ENCODE measurements at places on chromosomes 1 and 21.

- peak; percentile 4 for DNase-seq
Observed at GRCh38 chr1:239765163-239765562, 326.5 kb upstream of the FMN2 start.

DNA sequence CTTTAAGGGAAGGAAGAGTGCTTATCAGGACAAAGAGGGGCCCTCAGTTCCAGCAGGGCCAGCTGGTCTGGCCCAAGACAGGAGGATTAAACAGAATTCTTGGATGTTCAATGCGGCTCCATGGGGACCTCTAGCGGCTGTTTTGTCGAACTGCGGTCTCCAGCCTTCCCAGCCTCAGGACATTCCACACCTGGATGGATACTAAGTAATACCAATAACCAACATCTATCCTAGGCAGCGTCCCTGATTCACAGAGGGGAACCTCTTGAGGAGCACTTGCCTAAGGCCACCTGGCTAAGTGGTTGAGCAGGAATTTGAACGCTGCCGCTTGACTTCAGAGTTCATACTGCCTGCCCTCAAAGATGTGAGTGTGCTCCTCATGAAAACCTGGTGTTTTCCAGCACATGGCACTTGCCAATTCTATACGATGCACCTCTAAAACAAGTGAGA is 15.5 kb upstream of the CD247 start:
- peak; percentile 82 for DNase-seq

GRCh38 chr21:33783187-33783979 is 132.2 kb downstream of the ATP5PO start:
- DNase-seq = no peak

GRCh38 chr21:27690426-27690825 is 723.5 kb upstream of the ADAMTS5 start:
- DNase-seq = no peak

- no peak for DNase-seq
Observed at GRCh38 chr1:168626326-168626725, 49.9 kb downstream of the XCL1 start.

DNA sequence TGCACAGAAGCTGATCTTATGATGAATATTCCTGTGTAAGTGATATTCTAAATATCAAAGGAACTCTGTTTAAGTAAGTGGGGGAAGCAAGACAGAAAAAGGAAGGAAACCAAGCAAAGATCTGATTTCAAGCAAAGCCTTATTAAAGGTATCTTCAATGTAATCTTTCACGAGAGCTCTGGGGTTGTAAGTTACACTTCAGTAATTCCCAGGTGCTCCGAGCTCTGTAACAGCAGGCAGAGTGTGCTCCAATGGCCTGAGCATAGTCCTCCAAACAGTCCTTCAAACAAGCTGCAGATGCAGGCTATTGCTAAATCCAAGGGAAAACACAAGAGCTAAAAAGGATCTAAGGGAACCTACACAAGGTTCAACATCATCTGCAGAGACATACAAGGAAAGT is 949.7 kb upstream of the TMPRSS15 start:
- peak; percentile 15 for DNase-seq

DNA sequence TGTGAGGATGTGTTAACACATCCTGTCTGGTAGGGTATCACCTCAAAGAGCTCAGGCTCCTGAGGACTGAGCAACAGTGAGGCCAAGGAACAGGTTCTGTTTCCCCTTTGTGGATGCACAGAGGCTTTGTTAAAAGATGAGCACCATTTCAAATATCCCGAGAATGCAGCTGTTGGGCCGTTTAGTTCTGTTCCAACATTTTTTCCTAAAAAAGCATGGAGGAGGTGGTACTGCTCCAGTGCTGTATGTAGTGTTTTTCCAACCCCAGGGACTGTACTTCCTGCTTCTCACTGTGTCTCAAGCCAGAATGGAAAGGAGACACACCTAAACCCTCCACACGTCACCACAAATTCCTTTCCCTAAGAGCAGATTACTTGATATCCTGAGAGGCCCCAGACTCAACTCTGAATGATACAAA is 53.8 kb upstream of the BCL10 start:
- no peak for DNase-seq

- DNase-seq = no peak
Observed at GRCh38 chr1:110690709-110691365, 16.1 kb upstream of the KCNA3 start.

DNA sequence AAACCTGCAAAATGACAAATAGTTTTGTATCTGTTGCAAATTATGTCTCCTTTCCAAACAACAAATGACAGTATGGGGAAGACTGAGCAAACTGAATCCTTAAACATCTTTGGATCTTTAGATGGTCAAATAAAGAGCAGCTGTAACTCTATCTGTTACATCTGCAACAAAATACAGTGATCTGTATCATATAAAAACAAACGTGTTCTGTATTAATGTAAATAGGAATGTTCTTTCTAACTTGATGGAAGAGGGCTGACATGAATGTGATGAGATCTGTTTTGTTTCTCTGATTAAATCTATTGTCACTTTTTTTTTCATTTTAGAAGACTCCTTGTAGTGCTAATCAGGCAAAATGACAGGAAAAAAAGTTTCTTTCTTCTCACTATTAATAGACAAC is 159.5 kb downstream of the GPATCH2 start:
- no peak for DNase-seq

DNA sequence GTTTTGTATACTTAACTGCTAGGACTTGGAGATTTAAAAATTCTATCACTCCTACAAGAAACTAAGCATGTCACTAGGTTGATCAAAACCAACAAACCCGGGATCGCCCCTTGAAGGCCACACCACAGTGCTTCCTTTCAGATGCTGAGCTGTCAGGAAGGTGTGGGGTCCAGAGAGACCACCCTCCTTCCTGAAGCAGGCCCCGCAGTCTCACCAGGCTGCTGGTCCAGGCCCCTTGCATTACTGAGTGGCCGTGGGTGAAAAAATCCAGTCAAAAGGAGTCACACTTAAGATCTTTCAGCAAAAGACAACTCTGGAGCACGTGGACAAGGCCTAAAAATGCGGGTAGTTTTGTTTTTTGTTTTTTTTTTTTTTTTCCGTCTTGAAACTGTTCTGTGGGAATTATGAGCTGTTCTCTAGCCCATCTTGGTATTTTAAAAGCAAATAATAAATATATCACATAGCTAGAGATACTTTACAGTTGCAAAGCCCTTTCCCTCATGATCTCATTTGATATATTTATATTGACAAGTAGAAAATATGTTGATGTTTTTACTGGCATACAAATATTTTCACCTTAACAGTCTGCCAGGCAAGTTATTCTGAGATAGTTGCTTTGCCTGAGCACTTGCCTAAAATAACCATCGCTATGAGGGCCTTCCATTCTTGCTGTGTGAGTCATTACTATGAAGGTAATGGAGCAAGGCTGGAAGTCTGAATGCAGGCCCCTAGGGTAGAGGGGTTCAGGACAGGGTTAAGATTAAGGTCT is 73.1 kb upstream of the EDEM3 start:
- DNase-seq = no peak

- DNase-seq = no peak
Observed at GRCh38 chr1:214419650-214420049, 131.8 kb downstream of the PTPN14 start.
